NCI-H2081 treated with DMSO at 0.1 percent for 48 hours (cell line): ENCODE measurements at places on chromosomes 2 and 18.

GRCh38 chr2:216467845-216468244 lies 30.8 kb upstream of the RPL37A start:
- DNase-seq = no peak

DNA sequence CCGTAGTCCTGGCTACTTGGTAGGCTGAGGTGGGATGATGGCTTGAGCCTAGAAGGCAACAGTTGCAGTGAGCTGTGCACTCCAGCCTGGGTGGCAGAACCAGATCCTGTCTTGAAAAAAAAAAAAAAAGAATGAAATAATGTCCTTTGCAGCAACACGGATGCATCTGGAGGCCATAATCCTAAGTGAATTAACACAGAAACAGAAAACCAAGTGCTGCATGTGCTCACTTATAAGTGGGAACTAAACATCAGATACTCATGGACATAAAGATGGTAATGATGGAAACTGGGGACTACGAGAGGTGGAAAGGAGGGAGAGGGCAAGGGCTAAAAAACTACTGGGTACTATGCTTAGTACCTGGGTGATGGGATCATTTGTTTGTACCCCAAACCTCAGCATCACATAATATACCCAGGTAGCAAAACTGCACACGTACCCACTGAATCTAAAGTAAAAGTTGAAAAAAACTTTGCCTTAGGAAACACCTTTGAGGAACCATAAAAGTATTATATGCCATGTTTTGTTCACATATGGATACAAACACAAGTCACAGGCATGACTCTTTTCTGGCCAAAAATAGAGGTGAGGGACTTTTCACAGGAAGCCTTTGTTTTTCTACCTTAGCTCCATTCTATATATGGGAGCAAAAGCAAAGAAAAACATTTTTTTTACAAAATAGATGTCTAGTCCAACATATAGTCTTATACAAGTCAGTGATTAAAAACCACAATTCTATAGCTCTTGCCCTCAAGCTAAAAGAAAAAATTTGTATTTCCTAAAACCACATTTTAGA lies 36.6 kb downstream of the GPR155 start:
- DNase-seq = no peak

DNA sequence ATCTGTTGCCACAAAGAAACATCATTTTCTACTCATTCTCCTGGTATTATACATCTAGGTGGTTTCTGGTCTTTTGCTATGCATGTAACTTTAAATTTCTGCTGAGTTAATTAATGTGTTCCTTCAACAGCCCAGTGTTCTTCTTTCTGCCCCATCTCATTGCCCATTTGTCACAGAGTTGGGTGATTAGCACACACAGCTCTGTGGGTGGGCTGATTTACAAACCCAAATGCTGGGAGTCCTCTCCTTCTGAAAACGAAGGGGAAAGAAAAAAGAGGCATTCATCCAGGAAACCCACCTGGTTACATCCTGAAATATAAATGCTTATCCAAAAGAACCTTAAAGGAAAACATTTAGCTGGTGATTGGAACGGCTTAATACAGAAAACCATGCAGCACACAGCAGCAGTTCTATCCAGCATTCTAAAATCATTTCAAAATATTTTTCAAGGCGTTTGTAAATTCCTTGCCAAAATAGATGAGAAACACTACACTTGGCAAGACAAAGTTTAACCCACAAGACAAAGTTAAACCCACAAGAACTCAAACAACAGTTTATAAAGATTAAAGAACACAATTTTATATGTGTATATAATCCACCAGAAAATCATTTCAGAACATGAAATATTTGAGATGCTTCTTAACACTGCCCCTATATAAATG lies 177.9 kb downstream of the ANTXR1 start:
- DNase-seq = no peak

DNA sequence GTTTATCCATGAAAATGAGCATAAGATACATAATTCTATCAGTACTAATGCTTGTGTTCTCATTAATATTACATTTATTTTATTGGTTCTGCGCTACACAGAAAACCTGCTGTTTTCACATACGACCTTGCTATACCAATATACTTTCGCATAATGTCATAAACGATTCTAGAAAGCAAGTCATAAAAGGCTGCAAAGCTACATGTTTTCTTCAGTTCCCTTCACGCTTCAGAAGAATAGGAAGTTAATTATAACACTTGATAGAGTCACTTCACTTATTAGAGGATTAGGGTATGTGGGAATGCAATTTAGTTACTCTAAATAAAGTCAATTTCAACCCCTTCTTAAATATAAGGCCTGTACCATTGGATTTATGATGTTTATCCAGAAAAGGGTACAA lies 29.0 kb downstream of the PSME4 start:
- no peak for DNase-seq

DNA sequence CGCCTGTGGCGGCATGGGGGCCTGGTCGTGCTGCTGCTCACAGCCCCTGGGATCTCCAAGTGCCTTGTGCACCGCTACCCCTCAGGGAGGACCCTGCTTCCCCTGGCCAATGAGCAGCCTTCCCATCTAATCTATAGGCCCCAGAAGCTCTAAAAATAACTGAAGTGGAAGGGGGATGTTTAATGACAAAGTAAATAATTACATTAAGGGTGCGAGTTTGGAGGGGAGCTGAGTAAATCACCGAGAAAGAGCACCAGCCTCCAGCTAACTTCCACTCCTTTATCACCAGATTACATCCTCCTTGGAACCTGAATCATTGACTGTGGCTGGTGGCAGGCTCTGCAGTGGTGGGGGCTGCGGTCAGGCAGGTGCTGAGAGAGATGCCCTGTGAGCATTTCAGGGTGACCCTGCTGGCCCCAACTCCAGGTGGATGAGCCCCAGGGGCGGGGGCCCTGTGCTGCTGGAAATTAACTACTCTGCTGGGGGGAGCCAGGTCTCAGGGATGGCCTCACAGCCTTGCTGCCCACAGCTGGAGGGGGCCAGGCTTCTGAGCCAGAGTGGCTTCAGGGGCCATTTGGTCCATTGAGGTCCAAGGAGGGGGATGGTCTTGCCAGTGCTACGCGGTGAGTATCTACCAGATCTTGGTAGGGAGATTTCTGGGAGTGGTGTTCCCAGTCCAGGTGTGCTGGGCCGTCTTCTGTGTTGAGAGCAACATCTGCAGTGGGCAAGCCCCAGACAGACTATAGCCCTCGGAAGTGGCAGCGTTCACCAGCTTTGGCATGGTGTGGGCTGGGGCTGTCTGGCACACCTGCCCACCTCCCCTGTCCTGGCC lies 74.2 kb downstream of the GLI2 start:
- no peak for DNase-seq

DNA sequence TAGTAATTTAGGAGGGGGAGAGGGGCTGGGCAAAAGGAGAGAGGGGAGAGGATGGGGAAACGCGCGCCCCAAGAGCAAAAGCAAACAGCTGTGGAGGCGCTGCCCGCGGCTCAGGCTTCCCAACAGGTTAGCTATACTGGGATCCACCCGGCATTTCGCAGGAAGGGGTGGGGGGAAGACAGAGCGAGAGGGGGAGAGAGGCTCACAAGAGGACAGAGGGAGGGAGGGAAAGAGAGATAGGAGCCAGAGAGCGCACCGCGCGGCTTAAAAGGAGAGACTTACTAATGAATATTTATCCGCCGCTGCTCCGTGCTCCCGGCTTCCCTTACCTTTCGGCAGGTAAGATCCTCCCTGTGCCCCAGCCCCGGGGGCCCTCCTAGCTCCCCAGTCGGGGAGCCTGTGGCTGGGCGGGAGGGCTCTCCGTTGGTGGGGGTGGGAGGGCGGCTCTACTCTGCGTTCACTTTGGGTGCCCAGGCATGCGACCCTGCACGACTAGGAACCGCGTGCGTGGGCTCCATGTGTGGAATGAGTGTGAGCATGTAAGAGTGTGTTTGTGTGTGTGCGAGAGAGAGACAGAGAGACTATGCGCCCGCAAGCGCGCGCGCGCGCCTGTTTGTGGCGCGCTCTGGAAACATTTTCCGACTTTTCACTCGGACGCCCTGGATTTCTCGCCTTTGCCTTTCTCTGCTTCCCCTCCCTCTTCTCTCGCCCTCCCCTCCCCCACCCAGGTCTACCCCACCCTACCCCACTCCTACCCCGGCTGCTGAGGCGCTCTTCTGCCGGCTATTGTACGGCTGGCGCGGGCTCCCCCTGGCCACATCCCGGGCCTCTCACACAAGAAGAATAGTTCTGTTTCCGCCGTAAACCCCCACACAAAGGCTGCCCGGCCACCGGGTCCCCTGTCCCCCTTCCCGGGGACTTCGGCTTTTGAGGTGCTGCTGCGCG lies 7.2 kb upstream of the SIX3 start:
- no peak for DNase-seq

- DNase-seq = no peak
Observed at GRCh38 chr18:26686532-26686931, 138.2 kb upstream of the KCTD1 start.

GRCh38 chr18:35927430-35927829 lies 45.0 kb upstream of the RMP24 start:
- DNase-seq = no peak
